ENCODE measurements at places on chromosomes 13 and 19.

GRCh38 chr13:74074723-74075122 lies 59.5 kb downstream of the KLF12 start:
- no peak for DNase-seq

GRCh38 chr13:21067848-21068247 lies 6.5 kb upstream of the LATS2 start:
- no peak for DNase-seq

- no peak for DNase-seq
Observed at GRCh38 chr13:53017433-53017970, 11.1 kb upstream of the OLFM4 start.

GRCh38 chr19:41872384-41872774 lies 4.7 kb upstream of the CD79A start:
- DNase-seq = no peak

DNA sequence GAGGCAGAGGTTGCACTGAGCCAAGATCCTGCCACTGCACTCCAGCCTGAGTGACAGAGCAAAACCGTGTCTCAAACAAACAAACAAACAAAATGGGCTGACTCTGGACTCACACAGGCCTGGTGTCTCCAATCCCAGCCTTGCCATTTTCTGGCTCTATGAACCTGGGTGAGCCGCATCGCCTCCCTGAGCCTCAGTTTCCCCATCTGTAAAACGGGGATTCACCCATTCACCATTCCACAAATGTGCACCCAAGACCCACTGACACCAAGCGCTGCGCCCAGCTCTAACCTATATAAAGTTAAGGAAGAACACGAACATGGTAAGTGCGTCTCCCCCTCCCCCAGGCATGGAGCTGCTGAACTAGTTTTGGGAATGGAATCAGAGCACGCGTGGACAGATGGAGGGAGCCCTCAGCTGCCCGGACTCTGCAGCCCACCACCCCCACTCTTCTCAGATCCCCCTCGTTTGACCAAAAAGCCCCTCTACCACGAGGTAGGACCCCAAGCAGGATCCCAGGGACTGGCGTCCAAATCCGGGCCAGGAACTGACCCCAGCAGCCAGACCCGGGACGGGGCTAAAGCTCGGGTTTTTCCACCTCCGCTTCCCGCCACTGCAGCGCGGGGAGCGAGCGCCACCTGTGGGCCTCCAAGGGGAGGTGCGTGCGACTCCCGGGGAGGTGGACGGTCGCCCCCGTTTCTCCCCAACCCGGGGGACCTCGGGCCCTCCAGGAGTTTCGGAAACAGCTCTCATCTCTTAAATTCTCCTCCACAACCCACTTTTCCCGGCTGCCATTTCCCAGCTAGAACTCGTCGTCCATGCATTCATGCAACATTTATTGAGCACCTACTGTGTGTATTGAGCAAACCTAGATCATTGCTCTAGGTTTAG lies 33.0 kb upstream of the ADGRE5 start:
- peak; percentile 37 for DNase-seq

- no peak for DNase-seq
Observed at GRCh38 chr19:7519361-7520130, 2.9 kb upstream of the MCOLN1 start.

Measured in stimulated activated CD4-positive, alpha-beta T cell treated with anti-CD3 and anti-CD28 coated beads, Interleukin-4, amount 100 ng/mL, for 4 hours (primary cell).